ENCODE measurements at places on chromosomes 4 and X.

- peak; percentile 42 for DNase-seq
Observed at GRCh38 chrX:152635941-152636340, 1.8 kb upstream of the GABRQ start.

GRCh38 chr4:8472689-8473197 lies 32.2 kb downstream of the TRMT44 start:
- no peak for DNase-seq

DNA sequence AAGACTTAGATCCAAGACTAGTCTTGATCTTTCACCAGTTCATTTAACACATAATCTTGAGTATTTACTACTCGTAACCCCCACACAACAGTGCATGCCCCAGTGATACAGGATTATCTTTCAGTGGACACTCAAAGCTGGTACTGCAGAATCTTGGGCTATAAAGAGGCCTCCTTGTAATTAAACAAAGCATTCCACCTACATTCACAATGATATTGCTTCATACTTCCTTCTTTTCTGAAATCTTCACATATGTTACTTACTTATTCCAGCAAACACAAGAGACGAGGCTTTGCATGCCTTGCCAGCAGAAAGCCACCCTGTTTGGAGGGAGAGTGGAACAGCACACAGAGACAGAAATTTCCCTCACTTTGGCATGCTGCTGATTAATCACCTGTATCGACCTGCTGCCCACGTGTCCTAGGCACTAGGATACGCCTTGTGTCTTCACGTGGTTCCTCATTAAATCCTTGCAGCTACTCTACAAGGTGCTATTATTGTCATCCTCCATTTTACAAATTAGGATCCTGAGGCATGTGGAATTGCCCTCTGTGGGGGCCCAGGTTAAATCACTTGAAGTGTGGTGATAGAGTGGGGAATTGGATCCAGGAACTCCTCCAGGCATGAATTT lies 77.3 kb downstream of the FAM184B start:
- no peak for DNase-seq

- DNase-seq = no peak
Observed at GRCh38 chr4:113016377-113016776, 33.1 kb upstream of the ANK2 start.

DNA sequence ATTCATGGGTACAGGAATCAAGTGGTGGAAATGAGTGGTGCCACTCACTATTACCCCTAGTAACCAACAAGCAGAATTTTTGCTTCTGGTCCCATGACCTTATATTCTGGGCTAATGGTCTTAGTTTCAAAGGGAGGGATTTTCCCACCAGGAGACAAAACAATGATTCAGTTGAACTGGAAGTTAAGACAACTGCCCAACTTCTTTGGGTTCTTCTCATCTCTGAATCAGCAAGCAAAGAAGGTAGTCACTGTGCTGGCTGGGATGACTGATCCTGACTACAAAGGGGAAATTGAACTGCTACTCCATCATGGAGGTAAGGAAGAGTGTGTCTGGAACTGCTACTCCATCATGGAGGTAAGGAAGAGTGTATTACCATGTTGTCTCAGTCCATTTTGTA lies 87.2 kb downstream of the IL13RA2 start:
- DNase-seq = no peak

DNA sequence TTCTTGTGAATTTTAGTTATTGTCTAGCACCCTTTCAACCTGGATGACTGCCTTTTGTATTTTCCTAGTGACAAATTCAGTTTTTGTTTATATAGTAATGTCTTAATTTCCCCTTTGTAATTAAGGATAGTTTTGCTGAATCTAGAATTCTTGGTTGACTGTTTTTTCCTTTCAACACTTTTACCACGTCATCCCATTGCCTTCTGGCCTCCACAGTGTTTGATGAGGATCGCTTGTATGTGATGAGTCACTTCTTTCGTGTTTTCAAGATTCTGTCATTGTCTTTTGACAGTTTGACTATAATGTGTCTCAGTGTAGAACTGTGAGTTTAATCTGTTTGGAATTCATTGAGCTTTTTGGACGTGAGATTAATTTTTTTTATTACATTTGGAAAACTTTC lies 30.1 kb downstream of the KDM6A start:
- no peak for DNase-seq

DNA sequence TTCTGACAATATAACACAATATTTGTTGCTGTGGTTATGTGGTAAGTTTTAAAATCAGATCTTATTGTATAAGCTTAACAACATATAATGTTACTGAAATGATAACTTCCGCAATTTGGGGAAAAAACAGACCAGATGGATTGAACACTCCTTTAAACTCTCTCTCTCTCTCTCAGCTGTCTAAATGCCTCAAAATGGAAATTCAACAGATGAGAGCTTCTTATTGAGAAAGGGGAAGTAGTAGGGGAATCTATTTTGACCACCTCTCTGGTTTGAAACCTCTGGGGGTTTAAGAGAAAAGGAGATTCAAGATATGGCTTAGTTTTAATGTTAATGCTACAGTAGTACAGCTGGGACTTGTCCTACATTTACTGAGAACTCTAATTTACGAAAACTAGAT lies 40.3 kb downstream of the DMD start:
- no peak for DNase-seq

GRCh38 chr4:153205757-153206156 lies 1.5 kb downstream of the TRIM2 start:
- no peak for DNase-seq

- DNase-seq = no peak
Observed at GRCh38 chrX:67536564-67536963, 7.3 kb upstream of the AR start.

DNA sequence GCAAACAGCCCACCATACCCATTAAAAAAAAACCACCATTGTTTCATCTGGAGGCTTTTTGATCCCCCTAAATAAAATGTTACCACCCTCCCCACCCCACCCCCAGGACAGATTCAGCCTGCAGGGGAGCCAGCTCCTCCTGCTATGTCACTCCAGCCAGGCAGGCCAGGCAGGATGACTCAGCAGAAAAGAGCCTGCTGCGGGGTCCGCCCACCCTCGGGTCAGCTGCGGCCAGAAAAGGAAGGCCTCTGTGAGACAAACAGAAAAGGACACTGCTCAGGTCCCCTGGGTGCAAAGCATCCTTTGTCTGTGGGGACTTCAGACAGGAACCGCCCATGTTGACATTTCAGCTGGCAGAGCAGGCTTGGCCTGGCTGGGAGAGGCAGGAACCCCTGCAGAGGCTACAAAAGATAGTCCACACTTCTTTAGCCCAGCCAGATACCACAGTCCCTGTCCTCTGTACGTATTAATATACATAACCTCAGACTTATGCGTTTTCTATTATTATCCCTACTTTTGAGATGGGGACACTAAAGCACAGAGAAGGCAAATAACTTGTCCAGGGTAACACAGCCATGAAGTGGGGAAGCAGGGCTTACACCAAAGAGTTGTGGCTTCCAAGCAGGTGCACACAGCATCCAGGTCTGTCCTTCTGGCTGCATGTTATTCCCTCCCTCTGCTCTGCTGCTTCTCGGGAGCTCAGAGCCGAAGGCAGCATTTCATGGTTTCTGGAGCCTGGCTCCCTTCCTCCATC lies 147.7 kb downstream of the CPEB2 start:
- peak; percentile 92 for DNase-seq

GRCh38 chr4:2484993-2485392 lies 16.1 kb downstream of the RNF4 start:
- peak; percentile 51 for DNase-seq

DNA sequence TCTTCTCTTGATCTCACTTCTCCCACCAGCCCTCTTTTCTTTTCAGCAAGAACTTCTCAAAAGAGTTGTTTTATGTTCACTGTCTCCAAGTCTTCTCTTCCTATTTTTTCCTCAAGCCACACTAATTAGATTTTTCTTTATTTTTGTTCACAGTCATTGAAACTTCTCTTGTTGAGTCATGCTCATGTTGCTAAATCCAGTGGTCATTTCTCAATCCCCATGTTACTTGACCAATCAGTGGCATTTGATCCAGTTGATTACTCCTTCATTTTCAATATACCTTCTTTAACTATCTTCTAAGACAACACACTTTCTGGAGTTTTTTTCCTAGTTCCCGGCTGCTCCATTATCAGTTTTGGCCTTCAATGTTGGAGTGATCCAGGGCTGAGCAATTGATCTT lies 103.1 kb upstream of the LSM6 start:
- no peak for DNase-seq

DNA sequence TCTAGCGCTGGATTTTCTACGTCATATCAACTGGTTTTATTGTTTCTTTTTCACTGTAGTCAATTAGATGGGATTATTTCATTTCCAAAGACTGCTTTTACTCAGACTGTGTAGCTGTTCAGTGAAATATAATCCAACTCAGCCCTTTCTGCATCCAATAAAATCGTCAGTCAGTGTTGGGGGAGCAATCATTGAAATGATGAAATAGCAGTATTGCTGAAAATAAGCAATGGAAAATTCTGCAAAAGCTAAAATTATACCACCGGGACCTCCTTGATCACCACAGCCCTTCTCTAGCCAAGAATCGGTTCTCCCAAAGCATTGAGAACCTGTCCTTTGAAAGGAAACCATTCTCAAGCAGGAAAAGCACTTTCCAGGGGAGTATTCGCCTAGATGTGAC lies 243.1 kb upstream of the TENM3 start:
- DNase-seq = no peak

All from hippocampal formation (tissue), 2 donors.